ENCODE measurements at places on chromosomes 12 and 14.
A peak's percentile ranks its signal among the peaks of the same experiment; 100 is the strongest.

DNA sequence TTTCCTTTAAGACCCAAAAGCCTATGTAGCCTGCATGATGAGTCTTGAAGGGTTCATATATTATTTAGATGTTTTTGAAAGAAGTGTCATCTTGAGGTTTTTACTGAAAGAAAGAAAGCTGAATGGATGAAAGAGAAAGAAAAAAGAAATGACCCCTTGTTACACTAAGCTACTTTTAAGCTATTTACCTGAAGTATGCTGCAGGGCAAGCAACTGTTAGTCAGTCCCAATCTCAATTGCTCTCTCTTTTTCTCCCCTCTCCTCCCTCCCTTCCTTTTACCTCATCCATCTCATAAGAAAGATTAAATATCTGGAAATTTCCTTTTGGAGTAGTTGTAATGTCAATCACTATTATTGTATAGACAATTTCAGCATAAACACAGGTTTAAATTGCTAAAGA, 512.4 kb downstream of the TMTC2 start:
- DNase-seq = no peak

GRCh38 chr12:109120557-109120956, 4.2 kb downstream of the ACACB start:
- DNase-seq = no peak

DNA sequence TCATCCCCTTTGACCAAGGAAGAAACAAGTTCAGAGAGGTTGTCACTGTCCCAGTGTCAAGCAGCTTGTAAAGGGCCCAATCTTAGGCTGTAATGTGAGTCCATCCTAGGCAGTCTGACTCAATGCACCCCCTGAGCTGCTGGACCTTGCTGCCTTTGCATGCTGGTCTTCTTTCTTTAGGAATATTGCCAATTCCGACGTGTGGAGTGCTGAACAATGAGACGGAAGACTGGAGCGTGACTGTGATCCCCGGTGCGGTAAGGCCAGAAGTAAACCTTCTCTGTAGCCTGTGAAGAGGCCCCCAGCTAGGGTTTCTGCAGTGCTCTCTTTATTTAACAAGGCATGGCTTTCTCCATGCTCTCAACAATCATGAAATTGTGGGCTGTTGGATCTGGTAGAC, 963 bp downstream of the TCTN2 start:
- DNase-seq = peak; percentile 13

DNA sequence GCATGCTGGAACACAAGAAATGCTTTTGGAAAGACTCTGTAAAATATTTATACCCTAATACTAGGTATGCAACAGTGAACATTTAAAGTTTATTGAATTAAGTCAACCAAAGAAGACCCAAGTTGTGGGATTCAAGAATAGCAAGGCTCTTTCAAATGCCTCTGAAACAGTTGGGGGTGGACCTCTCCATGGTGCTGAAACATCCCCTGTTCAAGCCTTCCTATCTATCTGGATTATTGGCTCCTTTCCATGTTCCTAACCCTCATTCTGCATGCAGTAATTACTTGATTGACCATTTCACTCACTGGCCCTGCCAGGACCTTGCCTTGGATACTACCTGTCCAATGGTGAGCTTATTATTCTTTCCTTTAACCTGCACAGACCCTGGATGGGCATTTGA, 349.7 kb downstream of the NRXN3 start:
- no peak for DNase-seq

GRCh38 chr12:92370828-92371227, 225.2 kb upstream of the BTG1 start:
- DNase-seq = no peak

DNA sequence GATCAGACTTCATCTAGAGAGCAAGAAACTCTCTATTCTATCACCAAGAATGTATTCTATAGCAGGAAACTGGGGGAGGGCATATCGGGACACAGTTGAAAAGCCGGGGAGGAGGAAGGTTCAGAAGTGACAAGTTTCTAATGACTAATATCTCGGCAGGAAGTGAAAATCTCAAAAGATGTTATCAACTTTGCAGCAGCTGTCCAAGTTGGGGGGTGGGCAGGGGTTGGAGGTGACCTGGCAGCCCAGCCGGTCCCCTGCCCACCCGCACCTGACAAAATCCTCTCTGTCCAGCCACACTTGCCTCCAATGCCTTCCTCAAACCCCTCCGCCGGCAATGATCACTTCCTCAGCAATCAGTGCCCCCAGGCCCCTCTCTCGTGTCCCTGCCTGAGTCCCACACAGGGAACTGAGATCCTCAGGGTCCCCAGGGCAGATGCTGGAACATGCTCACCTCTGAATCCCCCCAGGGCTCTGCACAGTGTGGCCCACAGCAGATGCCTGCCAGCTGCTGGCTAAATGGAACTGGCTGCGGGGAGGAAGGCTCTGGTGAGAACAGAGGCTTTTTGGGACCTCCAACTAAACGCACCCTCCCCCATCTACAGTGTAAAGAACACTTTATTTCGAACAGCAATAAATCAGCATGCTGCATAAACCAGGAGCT, 43.9 kb downstream of the CCDC88C start:
- no peak for DNase-seq

DNA sequence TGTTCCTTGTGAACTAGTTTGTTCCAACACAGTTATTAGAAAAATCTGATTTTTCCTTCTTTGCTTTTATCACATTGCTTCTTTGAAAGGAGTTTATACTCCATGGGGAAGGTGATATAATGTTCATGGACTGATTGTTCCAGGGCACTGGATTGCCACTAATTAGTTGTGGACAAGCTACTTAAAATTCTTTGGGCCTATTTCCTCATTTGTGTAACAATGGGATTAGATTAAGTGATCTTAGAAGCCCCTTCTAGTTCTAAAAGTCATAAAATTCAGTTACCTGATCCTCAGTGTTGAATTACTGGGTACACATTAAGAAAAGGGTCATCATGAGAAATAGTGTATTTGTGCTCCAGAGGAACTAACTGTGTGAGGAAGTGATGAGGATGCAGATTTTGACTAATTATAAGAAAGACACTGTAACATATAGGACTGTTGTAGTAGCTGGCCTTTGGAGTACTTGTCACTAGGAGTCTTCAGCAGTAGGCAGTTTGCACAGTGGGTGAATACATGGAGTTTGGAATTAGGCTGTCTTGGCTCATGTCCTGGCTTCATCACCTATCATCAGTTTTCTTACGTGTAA, 82.2 kb downstream of the MIA2 start:
- no peak for DNase-seq

DNA sequence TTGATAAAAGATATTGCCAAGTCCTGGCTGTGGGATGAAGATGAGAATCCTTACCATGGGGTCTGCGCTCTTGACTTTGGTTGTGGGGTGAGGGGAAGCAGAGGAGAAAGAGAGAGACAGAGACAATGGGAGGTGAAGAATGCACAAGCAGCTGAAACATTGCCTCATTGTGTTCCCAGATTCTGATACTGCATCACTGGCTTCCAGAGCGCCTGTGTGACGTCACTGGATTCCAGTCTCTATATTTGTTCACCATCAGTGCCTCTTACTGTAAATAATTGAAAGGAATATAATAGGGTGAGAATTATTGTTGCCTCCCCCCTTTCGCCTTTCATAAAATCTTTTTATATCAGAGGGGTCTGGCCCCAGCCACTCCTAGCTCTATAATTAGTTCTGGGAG, 188.9 kb upstream of the NTF3 start:
- no peak for DNase-seq

GRCh38 chr12:59583003-59583712, 12.7 kb upstream of the SLC16A7 start:
- DNase-seq = no peak

DNA sequence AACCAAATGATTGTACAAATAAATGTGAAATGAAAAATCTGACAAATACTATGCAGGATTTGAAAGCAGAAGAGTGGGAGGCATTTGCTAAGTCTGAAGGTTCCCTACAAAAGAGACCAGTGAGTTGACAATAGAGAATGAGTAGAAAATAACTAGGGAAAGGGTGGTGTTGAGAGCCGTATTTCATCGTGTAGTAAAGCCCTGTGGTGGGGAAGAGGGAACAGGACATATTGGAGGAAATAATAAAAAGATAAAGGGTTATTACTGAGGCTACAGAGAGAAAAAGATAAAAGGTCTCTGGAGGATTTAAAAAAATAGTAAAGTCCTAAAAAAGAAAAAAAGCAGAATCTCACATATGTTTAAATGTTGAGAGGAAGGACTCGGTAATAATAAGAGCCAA, 268.8 kb downstream of the DUSP6 start:
- no peak for DNase-seq

DNA sequence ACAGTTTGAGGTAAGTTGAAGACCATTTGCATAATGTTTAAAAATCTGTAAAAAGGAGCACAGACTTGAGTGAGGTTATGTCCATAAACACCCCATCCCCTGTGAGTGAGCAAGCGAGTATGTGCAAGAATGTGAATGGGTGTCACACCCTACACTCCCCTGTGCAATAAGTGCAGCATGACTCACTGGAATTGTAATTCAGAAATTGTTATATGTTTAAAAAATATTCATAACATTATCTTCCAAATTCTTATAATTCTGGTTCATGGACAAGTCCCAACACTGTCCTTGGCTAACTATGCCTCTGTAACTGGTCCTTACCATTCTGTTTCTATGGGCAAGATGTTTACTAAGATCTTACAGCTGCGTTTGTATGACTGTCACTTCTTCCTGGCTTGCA, 207.8 kb upstream of the FAR2 start:
- DNase-seq = no peak

GRCh38 chr14:79896009-79896408, 315.3 kb downstream of the DIO2 start:
- DNase-seq = no peak

GRCh38 chr12:104109446-104110271, 28.4 kb downstream of the NFYB start:
- DNase-seq = no peak

GRCh38 chr12:67457778-67458665, 188.9 kb downstream of the CAND1 start:
- DNase-seq = no peak

GRCh38 chr12:97168804-97169203, 261.7 kb downstream of the NEDD1 start:
- DNase-seq = no peak

DNA sequence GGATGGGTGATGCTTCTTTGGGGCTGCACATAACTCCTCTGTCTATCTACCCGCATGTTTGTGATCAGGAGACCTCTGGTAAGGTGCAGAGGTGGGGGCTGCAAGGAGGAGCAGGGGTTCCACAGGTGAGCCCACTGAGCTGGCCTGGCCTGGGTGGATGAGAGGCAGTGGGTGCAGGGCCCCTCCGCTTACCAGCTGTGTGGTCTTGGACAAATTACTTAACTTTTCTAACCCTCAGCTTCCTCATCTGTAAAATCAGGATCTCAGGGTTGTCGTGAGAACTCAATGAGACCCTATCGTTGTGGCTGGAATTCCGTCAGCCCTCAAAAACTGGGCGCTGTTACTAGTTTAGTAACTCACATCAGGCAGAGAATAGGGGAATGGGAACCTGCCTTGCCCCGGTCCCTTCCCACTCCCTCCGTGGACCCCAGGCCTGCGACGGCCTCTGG, 7.5 kb downstream of the PTPN6 start:
- DNase-seq = no peak

- DNase-seq = peak; percentile 45
Measured at GRCh38 chr12:3304436-3305165, 186.4 kb upstream of the PRMT8 start.
